ENCODE measurements at places on chromosomes 6 and 20.

DNA sequence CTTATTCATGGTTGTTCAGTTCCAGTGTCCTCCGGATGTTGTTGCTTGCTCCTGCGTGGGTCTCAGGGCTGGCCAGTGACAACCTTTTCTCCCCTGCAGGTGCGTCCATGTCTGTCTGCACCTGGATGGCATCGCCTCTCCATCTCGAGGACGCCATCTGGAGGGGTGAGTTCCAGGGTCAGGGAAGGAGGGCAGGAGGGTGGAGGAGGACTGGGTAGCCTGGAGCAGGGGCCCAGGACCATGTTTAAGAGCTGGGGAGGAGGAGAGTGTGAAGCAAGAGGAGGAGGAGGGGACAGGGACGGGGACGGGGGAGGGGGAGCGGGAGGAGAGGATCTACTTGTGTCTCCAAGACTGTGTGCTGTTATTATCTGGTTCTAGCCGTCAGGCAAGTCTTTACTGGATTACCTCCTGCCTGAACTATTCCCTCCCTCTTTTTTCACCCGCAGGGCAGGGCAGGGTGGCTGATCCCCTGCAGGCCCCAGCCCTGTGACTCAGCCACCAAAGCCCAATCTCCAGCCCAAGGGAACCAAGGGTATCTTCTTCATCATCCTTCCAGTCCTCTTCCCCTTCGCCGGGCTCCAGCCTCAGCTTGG lies 32.2 kb upstream of the TULP1 start:
- DNase-seq = no peak

GRCh38 chr6:125636671-125637070 lies 112.8 kb upstream of the HEY2 start:
- no peak for DNase-seq

- no peak for DNase-seq
Observed at GRCh38 chr6:168318579-168319278, 848 bp downstream of the DACT2 start.

- DNase-seq = peak; percentile 14
Observed at GRCh38 chr6:57040011-57040410, 6.5 kb upstream of the KIAA1586 start.

GRCh38 chr20:40188319-40188718 lies 500.7 kb downstream of the MAFB start:
- DNase-seq = no peak

GRCh38 chr6:170297576-170298330 lies 6.9 kb upstream of the DLL1 start:
- DNase-seq = no peak

DNA sequence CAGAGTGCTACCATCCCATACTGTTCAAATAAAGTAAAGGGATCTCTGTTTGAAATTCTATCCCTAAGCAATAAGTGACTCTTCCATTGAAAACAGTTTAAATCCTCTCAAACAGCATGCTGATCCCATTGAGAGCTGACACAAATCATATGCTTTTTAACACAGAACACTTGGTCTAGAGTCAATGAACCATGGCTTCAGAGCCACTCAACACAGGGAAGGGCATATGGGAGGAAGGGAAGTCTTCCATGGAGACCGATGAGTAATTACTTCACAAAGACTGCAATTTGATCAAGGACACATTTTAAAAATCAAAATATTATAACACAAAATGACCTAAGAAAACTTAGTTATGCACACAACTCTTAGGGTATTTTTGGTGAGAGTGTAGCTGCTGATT lies 1073.0 kb upstream of the MAP3K7 start:
- DNase-seq = no peak

DNA sequence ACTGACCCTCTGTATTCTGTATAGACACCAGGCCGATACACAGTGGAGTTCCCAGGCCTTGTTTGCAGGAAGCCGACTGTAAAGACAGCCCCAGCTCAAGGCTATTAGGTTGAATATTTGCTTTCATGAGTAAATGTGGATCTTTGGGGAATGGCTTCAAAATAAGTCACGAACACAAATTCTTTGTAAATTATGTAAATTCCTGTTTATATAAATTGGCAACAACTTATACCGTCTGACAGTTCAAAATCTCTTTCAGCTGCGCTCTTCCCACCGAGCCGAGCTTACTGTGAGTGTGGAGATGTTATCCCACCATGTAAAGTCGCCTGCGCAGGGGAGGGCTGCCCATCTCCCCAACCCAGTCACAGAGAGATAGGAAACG lies 24.7 kb downstream of the EDN3 start:
- no peak for DNase-seq

GRCh38 chr6:156029286-156029985 lies 573.8 kb upstream of the NOX3 start:
- no peak for DNase-seq

DNA sequence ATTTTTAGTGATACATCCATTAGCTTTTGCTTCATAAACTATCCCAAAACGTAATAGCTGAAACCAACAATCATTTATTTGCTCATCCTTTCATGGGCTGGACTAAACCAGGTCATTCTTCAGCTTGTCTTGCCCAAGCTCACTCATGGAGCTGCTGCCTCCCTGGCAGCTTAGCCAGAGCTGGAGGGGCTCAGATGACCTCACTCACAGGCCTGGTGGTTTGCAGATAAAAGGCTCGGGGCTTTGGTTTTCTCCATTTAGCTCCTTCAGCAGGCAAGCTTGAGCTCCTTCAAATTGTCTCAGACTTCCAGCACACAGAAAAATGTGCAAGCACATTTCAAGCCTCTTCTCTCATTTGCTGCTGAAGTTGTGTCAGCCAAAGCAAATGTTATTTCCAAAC lies 139.1 kb downstream of the BTBD3 start:
- no peak for DNase-seq

GRCh38 chr6:5087389-5087788 lies 2.2 kb downstream of the PPP1R3G start:
- no peak for DNase-seq

DNA sequence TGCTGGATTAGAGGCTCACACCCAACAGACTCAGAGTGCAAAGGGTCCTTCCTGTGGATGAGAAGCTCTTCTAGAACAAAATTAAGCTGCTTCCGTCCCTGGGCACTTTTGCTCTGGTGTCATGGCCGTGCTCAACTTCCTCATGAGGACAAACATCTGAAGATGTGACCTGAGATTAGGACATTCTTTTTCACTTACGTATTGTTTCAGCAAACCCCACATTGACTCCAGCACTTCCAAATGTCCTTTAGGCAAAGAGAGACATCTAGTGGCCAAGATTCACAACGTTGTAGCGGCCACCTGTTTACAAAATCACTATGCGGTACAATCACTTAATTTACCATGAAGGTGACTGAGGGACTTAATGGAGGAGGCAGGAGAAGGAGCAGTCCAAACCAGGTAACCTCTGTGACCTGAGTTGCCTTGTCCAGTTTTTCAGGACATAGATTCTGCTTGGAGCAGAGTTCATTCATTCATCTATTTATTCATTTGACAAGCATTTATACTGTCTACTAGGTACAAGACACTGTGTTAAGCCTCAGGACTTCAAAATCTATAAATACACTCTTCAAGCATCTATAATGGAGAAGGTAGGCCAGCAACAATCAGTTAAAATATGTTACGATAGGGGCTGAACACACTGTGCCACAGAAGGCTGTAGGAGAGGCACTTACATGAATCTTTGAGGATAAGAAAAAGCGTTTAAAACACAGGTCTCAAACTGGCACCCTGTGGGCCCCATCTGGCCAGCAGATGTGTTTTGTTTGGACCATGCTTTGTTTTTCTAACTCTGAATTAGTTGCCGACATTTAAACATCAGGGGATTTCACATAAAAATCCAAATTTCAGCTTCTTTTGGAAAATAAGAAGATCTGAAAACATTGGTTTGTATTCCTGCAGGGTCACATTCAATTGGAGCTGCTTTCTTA lies 5.6 kb upstream of the ADGRF1 start:
- DNase-seq = peak; percentile 95

DNA sequence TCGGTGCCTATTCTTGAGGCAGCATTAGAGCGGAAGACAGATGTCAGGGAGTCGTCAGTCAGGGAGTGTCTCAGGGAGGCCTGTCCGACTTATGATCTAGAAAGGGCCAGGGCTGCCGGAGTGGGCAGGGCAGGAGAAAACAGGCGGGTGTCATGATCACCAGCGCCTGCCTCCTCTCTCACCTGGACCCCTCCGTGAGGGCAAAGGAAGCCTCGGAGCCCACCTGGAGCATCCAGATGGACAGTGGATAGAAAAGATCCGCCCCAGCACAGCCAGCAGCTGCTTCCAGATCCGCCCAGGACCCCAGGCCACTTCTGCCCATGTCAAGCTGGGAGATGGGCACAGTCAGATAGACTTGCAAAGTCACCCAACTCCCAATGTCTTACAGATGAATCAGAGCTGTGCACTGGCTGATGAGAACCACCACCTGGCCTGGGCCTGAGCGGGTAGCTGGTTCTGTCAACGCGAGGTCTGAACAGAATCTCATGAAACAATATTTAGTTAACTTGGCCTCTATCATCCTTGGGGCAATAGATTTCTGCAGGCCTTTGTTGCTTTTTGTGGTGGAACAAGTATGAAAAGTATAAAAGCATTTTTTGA lies 22.2 kb downstream of the PSMG4 start:
- no peak for DNase-seq

DNA sequence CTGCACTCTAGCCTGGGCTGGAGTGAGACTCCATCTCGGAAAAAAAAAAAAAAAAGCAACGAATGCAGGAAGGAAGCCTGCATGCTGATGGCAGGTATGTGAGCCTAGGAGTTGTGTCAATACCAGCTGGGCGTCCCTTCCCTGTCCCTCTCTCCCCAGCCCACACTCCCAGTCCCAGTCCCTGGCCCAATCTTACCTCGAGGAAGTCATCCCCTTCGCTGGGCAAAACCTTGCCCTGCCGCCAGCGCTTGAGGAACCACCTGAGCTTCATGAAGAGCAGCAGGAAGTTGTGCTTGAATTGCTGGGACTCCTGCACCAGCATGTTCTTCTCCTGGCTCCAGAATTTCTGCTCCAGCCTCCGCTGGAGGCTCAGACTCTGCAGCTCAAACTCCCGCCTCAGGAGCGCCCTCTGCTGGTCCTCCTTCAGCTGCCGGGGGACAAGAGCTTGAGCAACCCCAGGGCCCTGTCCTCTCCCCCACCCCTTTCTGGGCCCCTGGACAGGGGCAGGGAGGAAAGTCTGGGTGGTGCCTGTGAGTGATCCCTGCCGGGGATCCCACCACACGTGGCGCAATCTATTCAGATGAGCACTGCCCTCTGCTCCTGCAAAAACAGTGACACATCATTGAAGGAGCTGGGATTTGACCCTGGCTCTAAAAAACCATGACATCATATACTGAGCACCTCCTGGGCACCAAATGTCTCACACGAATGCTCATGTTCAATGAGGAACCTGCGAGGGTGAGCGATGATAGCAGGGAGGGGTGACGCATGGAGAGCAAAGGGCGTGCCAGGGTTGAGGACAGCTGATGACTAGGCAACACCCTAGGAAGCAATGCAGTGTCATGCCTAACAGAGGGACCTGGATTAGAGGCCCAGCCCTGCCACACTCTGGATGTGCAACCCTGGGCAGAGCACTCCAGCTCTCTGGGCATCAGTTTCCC lies 35.0 kb upstream of the DSN1 start:
- DNase-seq = no peak

Measured in H4 (cell line).